CD4-positive, alpha-beta memory T cell (primary cell): ENCODE measurements at places on chromosomes 6 and 20. TPM values are rescaled to one million over a fixed set of nuclear protein-coding genes. Genes with fewer than 3 reads are reported as not detected.

The CTAGE9 gene
- total RNA-seq, result not detected

The DLGAP4 gene
- 50.2 TPM for total RNA-seq

The TPD52L2 gene
- total RNA-seq, result 44.4 TPM

The SPAG4 gene
- 0.47 TPM for total RNA-seq

The PDRG1 gene
- total RNA-seq, result 13.8 TPM
